ENCODE measurements at places on chromosomes 1 and 21.
A peak's percentile ranks its signal among the peaks of the same experiment; 100 is the strongest.

GRCh38 chr1:83641206-83641658 is 357.7 kb downstream of the TTLL7 start:
- no peak for DNase-seq

GRCh38 chr21:15023776-15024175 is 41.0 kb downstream of the NRIP1 start:
- no peak for DNase-seq

- DNase-seq: no peak
These were observed 5.8 kb downstream of the AVPR1B start for GRCh38 chr1:206111271-206111927.

DNA sequence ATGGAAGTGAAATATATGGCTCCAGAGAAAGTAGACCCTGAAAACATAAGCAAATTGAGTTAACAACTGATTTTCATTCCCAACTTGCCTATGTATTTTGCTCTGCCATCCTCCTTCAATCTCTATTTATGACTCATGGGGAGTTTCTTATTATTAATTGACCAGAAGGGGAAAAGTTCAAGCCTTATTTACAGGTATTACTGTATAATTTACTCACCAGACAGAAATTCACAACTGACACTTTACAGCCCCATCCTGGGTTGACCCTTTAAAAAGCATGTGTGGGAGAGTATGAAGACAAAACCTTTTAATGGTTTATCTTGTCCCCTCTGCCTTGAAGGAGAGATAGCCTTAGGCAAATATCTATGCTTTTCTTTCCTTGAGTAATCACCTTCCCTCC is 39.8 kb upstream of the C1orf53 start:
- no peak for DNase-seq

DNA sequence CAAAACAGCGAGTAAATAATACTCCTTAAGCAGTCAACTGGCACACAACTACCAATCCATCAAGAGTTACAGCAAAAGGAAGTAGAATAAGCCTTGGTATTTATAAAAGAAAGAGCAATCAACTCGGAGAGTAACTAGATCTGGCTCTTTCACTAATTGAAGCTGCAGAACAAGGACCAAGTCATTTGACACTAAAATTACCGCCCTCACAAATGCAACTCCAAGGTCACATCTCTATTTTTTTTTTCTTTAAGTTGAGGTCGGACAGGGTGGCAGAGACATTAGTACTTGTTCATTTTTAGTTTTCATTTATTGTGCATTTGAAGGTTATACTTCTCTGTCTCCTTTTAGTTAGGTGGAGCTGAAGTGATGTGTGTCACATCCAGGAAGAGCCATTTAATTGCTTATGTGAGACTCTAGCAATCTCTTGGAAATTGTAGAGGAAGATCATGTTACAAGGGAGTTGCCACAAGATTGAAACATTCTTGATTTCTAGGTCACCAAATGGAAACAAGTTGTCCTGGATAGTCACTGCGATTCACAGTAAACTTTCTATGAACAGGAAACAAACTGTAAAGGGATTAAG is 138.1 kb upstream of the ADAMTS5 start:
- no peak for DNase-seq

- DNase-seq: no peak
These were observed 19.9 kb downstream of the RPL5 start for GRCh38 chr1:92851729-92852128.

- no peak for DNase-seq
These were observed 103.2 kb upstream of the SLC44A3 start for GRCh38 chr1:94716965-94717364.

- no peak for DNase-seq
These were observed 10.8 kb downstream of the AADACL4 start for GRCh38 chr1:12654657-12655056.

GRCh38 chr1:212680680-212681389 is 18.8 kb downstream of the BATF3 start:
- DNase-seq: no peak

DNA sequence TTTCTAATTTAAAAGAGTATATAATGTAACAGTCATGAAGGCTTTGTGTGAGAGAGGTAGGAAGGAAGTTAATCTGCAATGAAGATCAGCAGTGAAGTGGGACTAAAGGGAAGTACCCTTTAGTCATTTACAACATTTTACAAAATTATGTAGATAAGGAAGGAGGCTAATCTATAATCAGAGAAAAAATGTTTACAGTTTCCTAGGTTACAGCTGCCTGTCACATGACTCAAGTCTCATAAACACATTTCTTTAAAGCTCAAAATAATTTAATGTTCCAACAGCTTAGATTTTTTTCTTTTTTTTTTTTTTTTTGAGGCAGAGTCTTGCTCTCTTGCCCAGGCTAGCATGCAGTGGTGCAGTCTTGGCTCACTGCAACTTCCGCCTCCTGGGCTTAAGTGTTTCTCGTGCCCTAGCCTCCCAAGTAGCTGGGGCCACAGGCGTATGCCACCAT is 26.2 kb upstream of the CAP1 start:
- DNase-seq: no peak

- no peak for DNase-seq
These were observed 61.6 kb downstream of the NFIA start for GRCh38 chr1:61143821-61144424.

- no peak for DNase-seq
These were observed 51.9 kb upstream of the PPP2R5A start for GRCh38 chr1:212233321-212233720.

GRCh38 chr21:28522014-28522799 is 470.5 kb downstream of the LTN1 start:
- no peak for DNase-seq

DNA sequence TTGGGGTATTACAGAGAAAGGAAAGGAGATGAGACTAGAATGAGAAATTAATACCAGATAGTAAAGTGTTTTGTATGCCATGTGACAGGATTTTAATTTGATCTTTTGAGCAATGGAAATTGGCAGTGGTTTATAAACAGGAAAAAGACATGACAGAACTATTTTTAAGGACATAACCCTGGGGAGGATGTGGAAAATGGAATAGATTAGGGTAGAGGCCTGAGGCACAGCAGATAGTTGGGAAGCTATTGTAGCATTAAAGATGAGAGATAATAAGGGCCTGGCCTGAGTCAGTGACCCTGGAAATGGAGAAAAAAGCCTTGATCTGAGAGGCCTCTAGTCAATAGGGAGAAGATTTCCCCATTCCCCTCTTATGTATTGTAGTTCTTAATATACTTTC is 22.1 kb upstream of the KCNA3 start:
- DNase-seq: no peak

GRCh38 chr1:202957733-202958543 is at the start of gene ADIPOR1:
Gene ADIPOR1 (minus strand): TSS chr1:202958312. CDS start chr1:202951070, 7,242 bp downstream.
- DNase-seq: peak; percentile 92

DNA sequence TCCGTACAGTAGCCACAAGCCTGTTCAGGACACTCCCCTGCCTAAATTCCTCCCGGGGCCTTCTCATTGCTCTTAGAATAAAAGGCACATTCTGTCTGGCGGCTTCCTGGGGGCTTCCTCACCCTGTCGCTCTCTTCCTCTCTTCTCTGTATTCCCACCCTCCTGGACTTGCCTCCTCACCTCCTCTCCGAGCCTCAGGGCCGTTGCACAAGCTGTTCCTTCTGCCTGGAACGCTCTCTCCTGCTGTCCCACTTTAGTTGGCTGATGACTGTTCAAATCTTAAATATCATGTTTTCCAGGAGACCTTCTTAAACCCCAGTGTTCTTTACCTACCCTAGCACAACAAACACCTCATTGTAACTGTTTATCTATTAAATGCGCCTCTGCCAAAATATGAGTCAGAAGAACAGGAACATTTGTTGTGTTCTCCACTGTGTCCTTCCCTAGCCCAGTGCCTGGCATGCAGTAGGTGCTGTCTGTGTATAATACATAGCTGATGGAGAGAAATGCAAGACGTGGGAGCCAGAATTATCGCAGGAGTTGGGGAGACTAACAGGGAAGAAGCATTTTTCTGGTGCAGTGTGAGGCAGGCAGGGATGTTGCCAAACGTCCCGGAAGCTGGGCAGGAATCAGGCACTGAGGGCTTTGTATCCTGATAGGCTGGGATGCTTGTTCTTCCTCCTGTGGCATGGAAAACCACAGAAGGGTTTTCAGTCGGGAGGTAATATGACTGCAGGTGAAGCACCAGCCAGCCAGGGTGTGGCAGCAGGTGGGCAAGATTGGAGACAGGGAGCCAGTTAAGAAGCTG is 24.1 kb upstream of the THRAP3 start:
- no peak for DNase-seq

DNA sequence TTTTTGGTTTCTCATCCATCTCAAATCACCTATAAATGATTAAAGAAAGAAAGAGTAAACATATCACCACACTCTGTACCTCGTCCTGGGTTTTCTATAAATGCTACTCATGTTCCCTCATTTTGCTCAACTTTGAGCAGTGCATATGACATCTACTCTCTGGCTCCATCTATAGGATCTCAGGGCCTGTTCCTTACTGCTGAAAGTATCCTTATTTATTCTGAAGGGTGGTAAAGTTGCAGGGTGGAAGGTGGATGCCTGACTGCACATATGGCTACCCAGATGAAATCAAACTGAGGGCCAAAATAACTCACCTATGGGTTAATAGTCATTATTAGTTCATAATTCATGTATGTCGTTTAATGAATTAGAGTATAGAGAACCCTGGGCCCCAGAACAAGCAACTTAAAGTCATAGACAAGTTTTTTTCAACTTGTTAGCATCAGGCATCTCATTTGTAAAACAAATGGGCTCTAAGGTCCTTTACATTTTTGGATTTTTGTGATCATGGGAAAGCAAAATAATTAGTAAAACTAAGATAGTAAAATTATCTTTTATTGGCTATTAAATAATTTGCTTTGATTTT is 46.5 kb downstream of the NCF2 start:
- no peak for DNase-seq

DNA sequence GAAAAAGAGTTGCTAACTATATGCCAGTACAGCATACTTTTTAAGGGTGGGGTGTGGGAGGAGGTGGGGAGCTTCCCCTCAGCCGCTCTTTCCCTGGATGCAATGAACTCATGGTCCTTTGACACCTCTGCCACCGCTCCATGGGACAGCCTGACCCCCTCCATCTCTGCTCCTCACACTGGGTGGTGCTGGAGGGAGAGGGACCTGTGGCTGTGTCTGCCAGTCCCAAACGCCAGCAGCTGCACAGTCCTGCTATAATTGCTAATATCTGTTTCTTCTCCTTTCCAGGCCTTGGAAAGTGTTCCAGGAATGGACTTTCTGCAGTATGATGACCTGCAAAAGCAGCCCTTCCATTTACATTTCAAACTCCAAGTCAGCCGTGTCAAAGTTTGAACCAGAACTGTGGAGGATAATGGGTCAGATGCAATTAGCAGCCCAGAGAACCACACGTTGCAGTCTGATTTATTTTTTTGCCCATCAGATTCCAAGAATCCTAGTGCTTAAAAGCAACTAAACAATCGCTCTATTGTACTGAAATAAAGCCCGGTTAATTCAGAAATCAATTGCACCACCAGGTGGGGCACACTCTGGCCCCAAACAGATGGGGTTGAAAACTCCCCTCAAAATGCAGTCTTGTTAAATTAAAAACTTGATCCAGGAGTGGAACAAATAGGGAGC is 160.7 kb upstream of the LMO4 start:
- DNase-seq: no peak

- no peak for DNase-seq
These were observed 635 bp upstream of the MMEL1 start for GRCh38 chr1:2633366-2633935.

- DNase-seq: peak; percentile 37
These were observed 79.2 kb downstream of the MAN1C1 start for GRCh38 chr1:25695771-25696311.

DNA sequence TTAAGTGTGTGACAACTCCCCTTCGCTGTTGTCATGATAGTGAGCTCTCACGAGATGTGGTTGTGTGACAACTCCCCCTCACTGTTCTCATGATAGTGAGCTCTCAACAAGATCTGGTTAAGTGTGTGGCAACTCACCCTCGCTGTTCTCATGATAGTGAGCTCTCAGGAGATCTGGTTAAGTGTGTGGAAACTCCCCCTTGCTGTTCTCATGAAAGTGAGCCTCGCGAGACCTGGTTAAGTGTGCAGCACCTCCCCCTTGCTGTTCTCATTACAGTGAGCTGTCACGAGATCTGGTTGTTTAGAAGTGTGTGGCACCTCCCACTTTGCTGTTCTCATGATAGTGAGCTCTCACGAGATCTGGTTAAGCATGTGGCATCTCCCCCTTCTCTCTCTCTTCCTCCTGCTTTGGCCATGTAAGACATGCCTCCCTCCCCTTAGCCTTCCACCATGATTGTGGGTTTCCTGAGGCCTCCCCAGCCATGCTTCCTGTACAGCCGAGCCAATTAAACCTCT is 25.1 kb upstream of the LSS start:
- peak; percentile 45 for DNase-seq

DNA sequence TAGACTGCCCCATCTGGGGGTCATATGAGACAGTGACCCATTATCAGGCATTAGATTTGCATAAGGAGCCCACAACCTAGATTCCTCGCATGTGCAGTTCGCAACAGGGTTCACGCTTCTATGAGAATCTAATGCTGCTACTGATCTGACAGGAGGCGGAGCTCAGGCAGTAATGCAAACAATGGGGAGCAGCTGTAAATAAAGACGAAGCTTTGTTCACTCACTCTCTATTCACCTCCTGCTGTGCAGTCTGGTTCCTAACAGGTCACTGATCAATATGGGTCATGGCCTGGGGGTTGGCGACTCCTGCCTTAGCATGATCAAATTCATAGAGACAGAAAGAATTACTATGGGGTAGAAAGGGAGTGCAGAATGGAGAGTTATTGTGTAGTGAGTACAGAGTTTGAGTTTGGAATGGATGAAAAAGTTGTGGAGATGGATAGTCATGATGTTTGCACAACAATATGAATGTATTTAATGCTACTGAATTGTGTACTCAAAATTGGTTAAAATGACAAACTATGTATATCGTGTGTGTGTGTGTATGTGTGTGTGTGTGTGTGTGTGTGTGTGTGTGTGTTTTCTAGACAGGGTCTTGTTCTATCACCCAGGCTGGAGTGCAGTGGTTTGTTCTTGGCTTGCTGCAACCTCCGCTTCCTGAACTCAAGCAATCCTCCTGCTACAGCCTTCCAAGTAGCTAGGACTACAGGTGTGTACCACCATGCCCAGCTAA is 42.2 kb downstream of the BTF3L4 start:
- DNase-seq: no peak

- no peak for DNase-seq
These were observed 225.5 kb upstream of the ADAMTS5 start for GRCh38 chr21:27192281-27192949.

DNA sequence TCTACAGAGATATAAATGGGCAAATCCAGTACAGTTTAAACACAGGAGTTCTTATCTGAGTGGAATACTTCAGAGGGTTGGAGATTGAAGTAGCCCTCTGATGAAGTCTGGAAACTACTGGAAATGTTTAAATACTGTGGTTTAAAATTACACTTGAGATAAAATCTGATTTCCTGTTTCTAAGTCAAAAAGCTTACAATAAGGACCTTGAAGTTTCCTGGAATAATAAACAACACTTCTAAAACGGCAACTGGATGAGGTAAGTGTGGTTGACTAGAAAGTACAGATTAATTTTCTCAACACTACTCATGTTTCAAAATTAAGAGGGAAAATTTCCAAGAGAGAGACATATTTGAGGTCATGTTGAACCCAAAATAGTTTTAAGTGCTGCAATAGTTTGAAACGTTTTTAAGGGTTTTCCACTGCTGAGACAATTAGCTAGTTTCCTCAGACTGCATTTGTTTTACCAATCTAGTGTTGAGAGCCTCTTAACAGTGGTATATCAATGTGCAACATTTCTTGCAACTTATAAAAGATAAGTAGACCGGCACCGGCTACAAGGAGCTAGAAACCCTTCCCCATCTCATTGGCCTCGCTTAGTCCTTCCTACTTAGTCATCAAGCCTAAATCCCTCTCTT is 27.4 kb downstream of the KCNA3 start:
- DNase-seq: no peak
